GM12891 (cell line): ENCODE measurements at places on chromosomes 16 and 17.

GRCh38 chr16:4385066-4385788 lies 13.6 kb downstream of the VASN start:
- no peak for DNase-seq

DNA sequence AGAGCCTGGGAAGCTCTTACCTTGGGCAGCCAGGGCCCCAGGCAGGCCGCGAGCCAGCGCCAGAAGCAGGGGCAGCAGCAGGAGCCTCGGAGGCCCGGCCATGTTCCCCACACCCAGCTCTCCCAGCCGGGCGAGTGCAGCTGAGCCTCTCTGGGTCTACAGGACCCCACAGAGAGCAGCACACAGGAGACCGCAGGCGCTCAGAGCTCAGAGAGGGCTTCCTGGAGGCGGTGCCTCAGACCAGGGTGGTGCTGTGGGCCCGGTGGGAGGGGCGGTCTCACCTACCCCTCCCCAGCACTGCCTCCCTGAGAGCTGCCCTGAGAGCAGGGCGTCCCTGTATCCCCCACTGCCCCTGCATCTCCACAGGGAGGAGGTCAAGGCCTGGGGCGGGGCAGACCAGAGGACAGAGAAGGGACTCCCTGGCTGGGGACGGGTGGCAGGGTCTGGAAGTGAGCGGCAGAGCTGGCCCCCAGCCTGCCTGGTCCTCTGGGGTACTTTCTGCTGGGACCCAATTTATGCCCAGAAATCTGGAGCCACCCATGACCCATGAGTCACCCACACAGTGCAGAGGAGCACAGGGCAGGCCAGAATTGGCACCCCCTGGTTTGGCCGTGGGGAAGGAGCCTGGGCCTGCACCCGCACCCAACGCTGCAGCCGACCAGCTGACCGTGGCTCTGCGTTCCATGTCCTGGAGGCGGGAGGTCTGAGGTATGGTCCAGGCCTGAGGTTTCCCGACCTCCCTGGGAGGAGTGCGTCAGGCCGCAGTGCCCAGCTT lies at the start of gene CD7:
TSS of gene CD7 (minus strand) at position 215 of the 775 bp plus-strand sequence. CDS start at position 102, 113 bp downstream.
- no peak for DNase-seq

GRCh38 chr17:65220732-65221131 lies 83.6 kb downstream of the RGS9 start:
- no peak for DNase-seq

DNA sequence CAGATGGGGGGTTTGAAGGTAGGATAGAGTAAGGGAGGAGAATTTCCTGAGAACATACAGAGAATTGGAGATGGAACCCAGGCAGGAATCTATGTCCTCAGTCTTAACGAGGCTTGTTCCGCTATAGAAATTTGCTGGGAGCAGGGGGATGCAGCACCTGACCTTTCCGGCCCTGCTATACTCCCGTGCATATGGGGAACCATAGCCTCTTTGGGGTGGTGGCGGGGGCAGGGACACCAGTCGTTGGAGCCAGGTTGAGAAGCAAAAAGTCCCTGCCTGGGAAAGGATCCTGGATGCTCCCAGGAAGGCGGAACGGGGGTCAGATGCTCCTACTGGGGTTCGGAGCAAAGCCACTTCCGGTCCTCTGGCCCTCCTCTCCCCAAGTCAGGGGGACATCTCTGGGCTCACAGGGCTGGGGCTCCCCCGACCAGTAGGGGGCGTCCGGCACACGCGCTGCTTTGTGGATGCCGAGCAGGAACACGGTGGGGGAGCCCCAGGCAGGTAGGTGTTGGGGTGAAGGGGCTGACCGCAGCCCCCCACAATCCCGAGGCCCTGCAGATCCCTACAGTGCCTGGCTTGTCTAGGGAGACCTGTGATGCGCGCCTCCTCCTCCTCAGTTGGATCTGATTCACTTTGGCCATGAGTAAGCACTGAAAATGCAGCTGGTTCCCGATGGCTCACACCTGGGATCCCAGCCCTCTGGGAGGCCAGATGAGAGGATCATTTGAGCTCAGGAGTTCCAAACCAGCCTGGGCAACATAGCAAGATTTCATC lies 15.5 kb upstream of the TFAP4 start:
- peak; percentile 95 for DNase-seq

- no peak for DNase-seq
Measured at GRCh38 chr16:78142788-78143187, 43.3 kb downstream of the WWOX start.

- no peak for DNase-seq
Measured at GRCh38 chr17:57522042-57523005, 222.8 kb downstream of the CCDC182 start.

GRCh38 chr16:3216263-3216640 lies 18.7 kb downstream of the ZNF200 start:
- DNase-seq = no peak

DNA sequence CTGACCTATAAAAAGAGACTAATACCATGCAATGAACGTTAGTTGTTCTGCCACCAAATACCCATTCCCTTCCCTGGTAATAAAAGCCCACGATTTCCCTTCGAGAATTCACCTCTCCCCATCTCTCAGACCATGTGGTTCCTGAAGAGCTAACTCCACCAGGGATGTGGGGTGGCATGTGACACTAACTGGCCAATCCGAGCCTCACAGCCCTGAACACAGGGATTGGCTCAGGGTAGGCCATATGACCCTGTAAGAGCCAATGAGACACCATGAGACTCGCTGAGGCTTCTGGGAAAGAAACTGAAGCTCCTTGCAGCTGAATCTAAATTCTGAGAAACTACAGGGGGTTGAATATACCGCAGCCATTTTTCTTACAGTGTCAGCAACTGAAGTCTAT lies 21.1 kb downstream of the HELZ start:
- no peak for DNase-seq

GRCh38 chr16:57041182-57042156 lies 50.9 kb upstream of the CPNE2 start:
- no peak for DNase-seq

DNA sequence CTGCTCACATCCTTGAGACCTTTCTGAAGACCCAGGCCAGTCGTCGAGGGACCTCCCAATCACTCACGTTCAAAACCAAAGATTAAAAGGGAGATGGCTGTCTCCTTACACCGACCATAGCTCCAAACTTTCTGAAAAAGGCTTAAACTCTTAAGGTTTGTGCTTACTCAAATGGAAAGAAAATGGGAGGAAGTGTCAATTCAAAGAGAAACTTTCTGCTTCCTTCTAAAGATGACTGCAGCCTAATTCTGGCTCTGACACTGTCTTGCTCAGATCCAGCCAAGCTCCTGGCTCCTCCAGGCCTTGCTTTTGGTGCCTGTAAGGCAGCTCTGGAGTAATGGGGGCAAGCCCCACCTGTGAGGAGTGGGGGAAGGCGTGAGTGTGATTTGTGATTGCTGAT lies 54.9 kb upstream of the WSB1 start:
- no peak for DNase-seq

GRCh38 chr17:56914581-56915273 lies 878 bp upstream of the TRIM25 start:
- DNase-seq = no peak

GRCh38 chr17:35723735-35724134 lies 7.7 kb upstream of the RASL10B start:
- DNase-seq = no peak

DNA sequence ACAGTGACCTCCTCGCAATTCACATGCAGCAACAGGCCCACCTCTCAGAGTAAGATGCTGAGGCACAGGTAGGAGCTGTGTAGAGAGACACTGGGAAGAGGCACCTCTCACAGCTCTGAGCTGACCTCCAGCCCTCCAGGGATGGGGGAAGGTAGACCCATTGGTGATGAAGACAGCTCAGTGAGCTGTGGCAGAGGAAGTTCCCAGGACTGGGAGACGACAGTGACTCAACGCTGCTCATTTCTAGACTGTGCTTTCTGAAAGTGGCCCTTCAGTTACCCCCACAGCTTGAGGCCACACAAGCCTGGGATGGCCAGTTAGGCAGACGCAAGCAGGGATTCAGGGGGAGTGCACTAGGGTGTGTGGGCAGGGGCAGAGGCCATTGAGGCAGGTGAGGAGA lies 2073.2 kb downstream of the TP53TG3F start:
- no peak for DNase-seq

- no peak for DNase-seq
Measured at GRCh38 chr17:82241183-82241925, 12.5 kb downstream of the SLC16A3 start.

- no peak for DNase-seq
Measured at GRCh38 chr17:66836063-66837005, 1.4 kb downstream of the CACNG5 start.

- DNase-seq = no peak
Measured at GRCh38 chr17:77572851-77573250, 385.7 kb upstream of the TNRC6C start.

- no peak for DNase-seq
Measured at GRCh38 chr17:10171581-10171981, 26.8 kb downstream of the GAS7 start.

GRCh38 chr17:4853208-4853671 lies 20.1 kb downstream of the MINK1 start:
- DNase-seq = no peak

GRCh38 chr16:4369007-4369733 lies 2.5 kb upstream of the VASN start:
- no peak for DNase-seq

- no peak for DNase-seq
Measured at GRCh38 chr17:72358465-72358864, 237.6 kb downstream of the SOX9 start.

DNA sequence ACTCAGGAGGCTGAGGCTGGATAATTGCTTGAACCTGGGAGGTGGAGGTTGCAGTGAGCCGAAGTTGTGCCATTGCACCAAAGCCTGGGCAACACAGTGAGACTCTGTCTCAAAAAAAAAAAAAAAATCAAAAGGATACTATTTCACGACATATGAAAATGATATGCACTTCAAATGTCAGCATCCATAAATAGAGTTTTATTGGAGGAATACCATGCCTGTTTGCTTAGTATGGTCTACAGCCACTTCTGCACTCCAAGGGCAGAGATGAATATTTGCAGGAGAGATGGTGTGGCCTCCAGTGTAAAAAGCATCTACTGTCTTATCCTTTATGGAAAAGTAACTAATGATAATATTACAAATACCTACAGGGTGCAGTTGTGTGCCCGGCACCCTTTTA lies 27.2 kb downstream of the ABCC6 start:
- DNase-seq = no peak

- no peak for DNase-seq
Measured at GRCh38 chr17:17304521-17304985, 1.4 kb downstream of the NT5M start.

DNA sequence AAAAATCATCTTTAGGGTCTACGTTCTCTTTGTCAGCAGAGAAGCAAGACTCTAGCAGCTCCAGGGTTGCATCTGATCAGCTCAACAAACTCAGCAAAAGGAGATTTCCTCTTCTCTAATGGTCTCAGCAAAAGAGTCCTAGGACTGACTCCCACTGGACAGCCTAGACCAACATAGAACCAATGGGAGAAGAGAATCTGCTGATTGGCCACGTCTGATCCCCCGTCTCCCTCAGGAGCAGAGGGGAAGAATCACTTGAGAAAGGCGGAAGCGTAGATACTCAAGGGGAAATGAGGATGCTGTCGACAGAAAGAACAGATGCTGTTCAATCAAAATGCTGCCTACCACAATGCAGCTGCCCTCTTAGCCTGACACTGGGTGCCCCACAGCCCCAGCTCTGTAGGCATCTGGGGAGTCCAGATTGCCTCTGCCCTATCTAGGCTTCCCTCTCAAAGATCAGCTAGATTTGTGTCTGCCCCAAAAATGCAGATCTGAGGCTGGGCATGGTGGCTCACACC lies 31.5 kb upstream of the EMP2 start:
- no peak for DNase-seq

GRCh38 chr17:44914698-44915271 lies 515 bp downstream of the GFAP start:
- no peak for DNase-seq

GRCh38 chr16:16067127-16067526 lies 117.7 kb downstream of the ABCC1 start:
- DNase-seq = no peak

DNA sequence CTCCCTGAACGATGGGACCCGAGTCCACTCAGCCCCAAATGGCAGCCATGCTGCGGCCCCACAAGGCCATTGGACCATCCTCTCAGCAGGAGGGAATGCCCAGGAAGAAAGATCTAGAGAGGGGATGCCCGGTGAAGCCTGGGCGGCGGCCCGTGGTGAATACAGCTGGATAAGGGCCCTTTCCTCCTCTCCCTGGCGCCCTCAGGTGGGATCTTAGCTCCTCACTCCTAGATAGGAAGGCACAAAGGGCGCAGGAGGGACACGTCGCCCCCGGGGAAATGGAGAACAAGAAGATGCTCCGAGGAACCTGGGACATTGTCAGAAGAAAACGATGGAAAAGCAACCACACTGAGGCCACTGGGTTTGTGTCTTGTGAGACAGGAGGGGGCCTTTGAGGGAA lies 2.5 kb downstream of the CD300C start:
- no peak for DNase-seq

DNA sequence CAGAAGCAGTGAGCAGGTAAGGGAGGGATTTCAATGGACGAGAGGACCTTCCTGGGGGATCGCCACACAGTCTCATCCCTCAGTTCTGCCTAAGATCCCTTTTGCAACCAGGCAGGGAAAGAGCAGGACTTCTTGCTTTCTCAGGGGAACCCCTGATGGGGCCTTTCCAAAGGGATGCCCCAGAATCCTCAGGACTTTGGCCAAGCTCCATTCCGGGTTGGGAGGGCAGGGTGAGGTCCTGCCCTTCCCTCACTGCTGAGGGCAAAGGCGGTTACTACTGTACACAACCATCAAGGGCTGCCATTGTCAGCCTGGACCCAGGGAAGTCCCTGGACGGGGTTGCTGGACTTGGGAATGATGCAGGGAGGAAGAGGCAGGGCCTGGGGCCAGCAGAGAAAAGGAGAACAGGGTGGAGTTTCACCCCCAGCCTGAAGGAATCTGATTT lies 9.7 kb downstream of the PRR29 start:
- no peak for DNase-seq

- DNase-seq = no peak
Measured at GRCh38 chr17:34434052-34434451, 71.0 kb upstream of the CCL1 start.

DNA sequence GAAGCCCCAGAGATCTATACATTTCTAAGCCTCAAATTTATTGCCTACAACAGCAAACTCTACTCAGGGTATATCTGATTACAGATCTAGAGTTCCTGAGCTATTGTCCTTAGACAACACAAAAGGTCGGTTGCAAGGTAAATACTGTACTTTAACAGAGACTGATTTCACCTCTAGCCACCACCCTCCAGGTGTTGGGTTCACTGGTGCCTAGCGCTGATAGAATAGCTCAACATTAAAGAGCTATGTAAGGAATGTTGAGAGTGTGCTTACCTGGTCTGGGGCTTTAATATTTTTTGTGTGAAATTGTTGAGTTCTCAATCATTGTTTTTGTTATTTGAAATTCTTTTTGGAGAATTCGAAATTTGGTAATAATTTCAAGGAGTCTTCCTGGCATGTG lies 277.0 kb upstream of the PSMD7 start:
- DNase-seq = no peak

DNA sequence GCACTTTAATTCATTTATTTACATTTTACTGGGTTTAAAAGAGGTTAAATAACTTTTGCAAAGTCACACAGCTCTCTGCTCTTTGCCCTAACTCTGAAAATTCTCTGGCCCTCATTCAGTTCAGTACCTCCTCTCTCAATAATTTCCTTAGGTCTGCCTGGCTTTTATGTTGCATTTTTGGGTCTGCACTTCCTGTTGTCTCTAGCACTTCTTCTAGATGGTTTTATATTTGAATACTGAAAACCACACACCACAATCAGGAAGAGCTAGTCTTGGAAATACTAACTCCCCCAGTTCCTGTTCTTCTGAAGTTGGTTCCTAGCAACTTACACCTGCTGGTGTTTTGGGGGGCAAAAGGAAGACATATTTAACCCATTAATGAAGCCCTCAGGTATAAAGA lies 577.9 kb downstream of the HS3ST4 start:
- no peak for DNase-seq
